Esophagus squamous epithelium (tissue), 5 donors: ENCODE measurements at places on chromosomes 7 and 10.

- no peak for DNase-seq
Observed at GRCh38 chr7:108003599-108003935, 606 bp upstream of the LAMB1 start.

DNA sequence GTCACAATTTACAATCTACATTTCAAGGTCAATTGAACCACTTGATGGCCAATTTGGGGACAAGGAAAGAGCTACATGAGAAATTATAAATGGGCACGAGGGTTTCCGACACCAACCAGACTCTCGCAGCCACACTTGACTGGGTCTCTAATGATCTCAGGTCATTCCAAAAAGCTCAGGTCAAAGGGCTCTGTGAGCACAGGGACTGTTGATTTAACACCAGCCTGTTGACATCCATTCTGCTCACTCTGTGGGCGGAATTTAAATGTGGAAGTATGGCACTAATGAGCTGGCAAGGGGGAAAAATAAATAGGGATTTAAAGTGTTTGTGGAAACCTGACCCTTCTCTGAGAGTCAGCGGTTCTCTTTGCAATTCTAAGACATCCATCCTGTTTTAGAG, 810.7 kb upstream of the AUTS2 start:
- DNase-seq = no peak

DNA sequence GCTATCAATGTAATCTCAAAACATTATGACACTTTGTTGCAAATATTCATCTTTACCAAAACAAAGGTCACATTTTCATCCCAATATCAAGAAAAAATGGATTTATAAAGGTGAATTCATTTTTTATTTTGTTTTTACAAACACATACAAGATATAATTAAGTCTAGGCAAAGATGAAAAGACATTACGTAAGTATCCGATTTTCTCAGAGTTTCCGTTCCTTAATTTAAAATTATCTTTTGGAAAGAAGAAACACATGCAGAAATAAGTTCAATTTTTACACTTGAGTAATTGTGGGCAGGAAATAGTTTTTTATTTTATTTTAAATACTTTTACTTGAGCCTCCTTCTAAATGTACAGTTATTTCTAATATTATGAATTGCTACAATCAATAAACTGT, 24.6 kb downstream of the RTKN2 start:
- no peak for DNase-seq

- no peak for DNase-seq
Observed at GRCh38 chr7:81664304-81664703, 105.5 kb downstream of the HGF start.

- DNase-seq = no peak
Observed at GRCh38 chr7:150754951-150755350, 17.7 kb downstream of the GIMAP5 start.

- DNase-seq = no peak
Observed at GRCh38 chr10:34906067-34906965, 91.2 kb upstream of the PARD3 start.

DNA sequence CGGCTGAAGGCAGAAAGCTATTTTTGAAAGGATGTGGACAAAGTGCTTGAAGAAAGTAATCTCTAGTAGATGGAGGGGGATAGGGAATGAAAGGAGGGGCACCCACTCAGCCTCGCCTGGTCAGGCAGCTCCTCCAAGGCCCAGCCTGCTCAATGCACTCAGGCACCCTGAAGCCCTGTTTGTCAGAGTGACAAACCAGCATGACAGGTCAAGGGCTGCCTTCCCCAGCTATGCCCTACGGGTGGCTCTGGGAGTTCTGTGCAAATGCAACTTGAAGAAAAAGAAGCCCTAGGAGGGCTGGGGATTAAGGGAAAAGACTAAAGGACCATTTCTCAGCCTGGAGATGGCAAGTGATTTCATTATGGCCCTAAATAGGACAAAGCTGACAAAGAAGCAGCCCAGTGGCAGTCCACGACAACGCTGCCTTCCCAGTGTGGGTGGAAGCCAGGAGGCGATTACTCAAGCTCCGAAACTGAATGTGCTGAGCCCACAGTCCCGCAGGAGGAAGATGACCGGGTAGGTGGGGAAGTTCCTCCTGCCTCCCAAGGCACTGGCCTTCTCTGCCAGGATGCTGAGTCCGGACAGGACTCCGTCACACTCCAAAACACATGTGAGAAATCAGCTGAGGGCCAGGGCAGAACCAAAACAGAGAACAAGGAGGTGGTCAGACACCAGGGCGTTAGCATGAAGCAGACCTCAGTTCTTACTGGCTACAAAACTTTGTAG, 16.3 kb downstream of the LIPA start:
- no peak for DNase-seq

- DNase-seq = no peak
Observed at GRCh38 chr7:24706211-24707170, 50.8 kb downstream of the GSDME start.

GRCh38 chr10:76667408-76668370, 969.9 kb downstream of the KCNMA1 start:
- DNase-seq = no peak

DNA sequence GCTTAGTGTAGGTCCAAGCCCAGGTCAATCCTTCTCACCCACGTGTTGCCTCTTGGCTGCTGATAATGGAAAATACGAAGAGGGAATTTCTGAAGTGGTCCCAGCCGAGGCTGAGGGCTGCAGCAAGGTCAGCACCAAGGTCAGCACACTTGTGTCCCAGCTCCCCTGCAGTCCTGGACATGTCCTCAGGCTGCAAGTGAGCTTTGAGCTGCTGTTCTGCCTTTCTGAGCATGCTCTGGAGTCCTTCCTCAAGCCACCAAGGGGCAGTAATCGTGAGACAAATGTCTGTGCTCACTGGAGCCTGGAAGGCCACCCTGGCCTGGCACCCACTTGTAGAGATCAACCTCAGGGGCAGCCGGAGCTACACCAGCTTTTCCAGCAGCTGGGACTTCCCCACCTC, 28.3 kb downstream of the DRGX start:
- no peak for DNase-seq

- DNase-seq = no peak
Observed at GRCh38 chr7:110591341-110591740, 499.6 kb upstream of the LRRN3 start.

DNA sequence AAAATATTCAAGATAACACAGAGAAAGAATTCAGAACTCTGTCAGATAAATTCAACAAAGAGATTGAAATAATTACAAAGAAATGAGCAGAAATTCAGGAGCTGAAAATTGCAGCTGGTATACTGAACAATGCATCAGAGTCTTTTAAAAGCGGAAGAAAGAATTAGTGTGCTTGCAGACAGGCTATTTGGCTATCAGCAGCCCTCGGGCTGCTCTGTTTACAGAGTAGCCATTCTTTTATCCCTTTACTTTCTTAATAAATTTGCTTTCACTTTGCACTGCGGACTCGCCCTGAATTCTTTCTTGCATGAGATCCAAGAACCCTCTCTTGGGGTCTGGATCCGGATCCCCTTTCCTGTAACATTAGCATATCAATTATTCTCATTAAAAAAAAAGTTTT, 1040.0 kb downstream of the SORCS3 start:
- no peak for DNase-seq

GRCh38 chr10:102923601-102924000, 5.5 kb downstream of the CNNM2 start:
- no peak for DNase-seq

GRCh38 chr10:34713875-34714274, 101.2 kb downstream of the PARD3 start:
- no peak for DNase-seq

- no peak for DNase-seq
Observed at GRCh38 chr7:110827287-110827855, 263.6 kb upstream of the LRRN3 start.

DNA sequence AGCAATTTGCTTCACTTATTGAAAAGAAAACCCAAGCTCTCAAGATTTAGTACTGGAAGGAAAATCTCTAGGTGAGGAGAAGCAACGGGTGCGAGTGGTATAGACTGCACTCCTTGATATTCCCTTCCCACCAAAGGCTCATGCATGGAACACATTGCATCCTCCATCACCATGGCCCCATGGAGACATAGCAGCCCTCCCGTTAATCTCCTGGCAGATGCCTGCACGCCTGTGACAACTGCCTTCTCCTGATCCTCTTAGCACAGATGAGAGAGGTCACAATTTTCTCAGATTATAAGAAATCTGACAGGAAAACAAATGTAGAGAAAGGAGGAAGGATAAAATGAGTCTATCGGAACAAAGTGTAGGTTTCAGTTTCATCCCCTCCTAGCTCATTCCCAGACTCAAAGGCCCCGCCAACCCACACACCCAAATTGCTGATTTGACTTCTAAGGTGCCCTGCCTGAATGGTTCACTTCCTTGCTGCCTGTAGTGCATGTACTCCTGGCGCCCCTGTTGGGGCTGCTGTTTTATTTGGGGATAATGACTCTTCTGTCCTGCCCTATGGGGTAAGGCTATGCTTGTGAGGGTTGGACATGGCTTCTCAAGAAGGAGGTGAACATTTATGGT, 50.0 kb downstream of the PLXNA4 start:
- no peak for DNase-seq

DNA sequence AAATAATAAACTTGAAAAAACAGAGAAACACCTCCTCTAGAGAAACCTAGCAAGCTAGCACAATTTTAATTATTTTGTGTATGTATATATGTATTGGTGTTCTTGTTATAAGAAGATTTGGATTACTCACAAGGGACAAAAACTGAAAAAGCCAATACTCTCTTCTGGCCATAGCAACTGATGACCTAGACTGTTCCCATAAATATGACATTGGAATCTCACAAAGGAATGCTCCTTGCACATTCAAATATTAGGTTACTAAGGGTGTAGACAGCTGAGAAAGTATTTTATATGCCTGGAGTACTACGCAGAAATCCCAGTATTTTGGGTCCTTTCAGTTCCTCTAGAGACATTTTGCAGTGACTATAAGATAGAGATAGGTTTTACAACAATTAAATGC, 279.4 kb downstream of the FZD1 start:
- no peak for DNase-seq

GRCh38 chr7:65279795-65280194, 93.9 kb upstream of the ZNF92 start:
- DNase-seq = no peak

GRCh38 chr10:107390563-107390962, 226.1 kb upstream of the SORCS1 start:
- DNase-seq = no peak

DNA sequence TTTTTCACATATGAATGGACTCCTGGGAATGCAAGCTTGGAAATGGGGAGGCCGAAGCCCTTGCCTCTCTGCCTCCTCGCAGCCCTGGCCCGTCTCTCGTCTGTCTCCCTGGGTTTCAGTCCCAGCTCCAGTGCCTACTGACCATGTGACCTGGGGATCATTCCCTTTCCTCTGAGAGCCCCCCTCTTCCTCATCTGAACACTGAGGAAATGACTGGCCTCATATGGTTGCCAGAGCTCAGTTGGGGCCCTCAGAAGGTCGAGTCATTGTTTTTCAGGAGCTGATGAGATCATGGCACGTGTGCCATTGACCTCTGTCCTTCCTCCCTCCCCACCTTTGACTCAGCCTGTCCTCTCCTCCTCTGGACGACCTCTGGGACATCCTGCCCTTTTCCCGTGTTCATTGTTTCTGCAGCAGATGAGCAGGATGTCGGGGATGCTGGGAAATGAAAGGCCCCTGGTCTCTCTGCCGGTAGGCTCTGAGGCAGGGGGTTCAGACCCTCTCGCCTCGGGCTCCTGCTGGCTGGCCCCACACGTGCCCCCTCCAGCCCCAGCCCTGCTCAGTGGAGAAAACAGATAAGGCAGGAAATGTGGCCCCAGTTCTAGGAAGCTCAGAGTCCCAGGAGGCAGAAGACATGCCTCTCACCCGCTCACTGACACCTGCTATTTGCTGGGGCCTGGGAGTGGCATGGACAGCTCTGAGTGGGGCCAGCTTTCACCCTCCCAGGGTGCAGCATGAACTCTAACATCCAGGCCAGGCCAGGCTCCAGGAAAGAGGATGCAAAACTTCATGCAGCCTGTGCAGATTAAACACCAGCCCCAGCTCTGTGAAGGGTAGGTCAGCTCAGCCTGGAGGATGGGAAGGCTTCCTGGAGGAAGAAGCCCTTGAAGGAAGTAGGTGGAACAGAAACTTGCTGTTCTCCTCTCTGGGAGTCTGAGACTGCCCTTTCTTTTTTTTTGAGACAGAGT, 8.3 kb upstream of the PPP1R35 start:
- no peak for DNase-seq

- no peak for DNase-seq
Observed at GRCh38 chr10:79401015-79401921, 44.2 kb downstream of the ZCCHC24 start.

- no peak for DNase-seq
Observed at GRCh38 chr7:103336761-103337160, 7.8 kb downstream of the DNAJC2 start.

GRCh38 chr10:113221756-113222168, 271.7 kb downstream of the TCF7L2 start:
- DNase-seq = no peak

DNA sequence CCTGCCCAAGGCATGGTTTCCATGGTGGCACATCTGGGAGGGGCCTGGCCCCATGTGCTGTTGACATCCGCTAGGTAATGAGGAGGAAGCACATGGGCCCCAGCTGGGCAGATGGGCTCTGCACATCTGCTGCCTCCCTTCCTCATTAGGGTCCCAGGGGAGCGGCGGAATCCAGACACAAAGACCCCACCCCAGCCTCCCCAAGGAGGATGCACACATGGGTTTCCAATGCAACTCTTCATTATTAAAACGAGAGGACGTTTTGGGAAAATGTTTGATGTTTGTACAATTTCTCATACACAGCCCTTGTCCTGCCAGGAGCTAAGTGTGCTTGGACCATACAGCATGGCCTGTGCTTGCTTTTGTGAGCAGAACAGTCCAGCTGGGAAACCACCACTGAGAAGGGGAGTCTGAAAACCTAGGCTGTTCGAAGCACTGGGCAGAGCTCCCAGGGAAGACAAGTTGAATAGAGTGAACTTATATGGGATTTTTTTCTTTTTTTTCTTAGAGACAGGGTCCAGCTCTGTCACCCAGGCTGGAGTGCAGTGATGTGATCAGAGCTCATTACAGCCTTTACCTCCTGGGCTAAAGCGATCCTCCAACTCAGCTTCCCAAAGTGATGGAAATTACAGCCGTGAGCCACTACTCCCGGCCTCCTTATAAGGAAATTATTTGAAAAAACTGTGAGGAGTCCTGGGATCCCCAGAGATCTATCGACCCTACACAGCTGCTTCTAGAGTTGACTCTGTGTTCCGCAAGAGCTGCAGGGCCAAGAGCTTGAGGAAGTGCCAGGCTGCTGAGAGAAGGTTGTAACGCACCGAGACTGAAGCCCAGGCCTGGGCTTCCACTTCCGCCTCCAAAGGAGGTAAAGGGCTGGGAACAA, 23.4 kb downstream of the FAM107B start:
- DNase-seq = peak; percentile 27

GRCh38 chr10:131031346-131031745, 280.2 kb downstream of the TCERG1L start:
- DNase-seq = no peak

DNA sequence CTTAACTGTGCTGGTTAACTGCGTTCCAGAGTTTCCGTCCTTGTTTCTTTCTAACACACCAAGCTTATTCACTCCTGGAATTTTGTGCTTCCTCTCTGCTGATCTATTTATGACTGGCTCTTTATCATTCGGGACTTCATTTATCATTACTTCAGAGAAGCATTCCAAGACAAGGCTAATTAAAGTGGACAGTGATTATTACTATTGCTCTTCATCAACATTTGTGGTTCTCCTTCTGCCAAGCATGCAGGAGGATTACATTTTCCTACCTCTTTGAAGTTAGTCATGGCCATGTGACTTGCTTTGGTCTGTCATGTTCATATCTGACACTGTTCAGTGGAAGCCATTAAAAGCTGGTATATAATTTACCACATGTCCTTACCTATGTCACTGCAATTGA, 172.4 kb upstream of the AGR3 start:
- DNase-seq = no peak

GRCh38 chr10:49173201-49173772, 14.9 kb downstream of the TMEM273 start:
- no peak for DNase-seq

- no peak for DNase-seq
Observed at GRCh38 chr10:111455776-111456426, 379.1 kb downstream of the ADRA2A start.
